Activated CD4-positive, CD25-positive, alpha-beta regulatory T cell (primary cell): ENCODE measurements at places on chromosomes 13 and 19.
A peak's percentile ranks its signal among the peaks of the same experiment; 100 is the strongest.

GRCh38 chr13:22696433-22696832, 484.3 kb upstream of the SGCG start:
- no peak for DNase-seq

- DNase-seq, result no peak
These were observed 3.1 kb downstream of the SPACA4 start for GRCh38 chr19:48609571-48610108.

- no peak for DNase-seq
These were observed 46.0 kb downstream of the C13orf46 start for GRCh38 chr13:113927661-113928581.

GRCh38 chr19:36331353-36332228, 47.4 kb downstream of the ZFP14 start:
- peak; percentile 30 for DNase-seq

GRCh38 chr13:110334256-110334655, 27.2 kb downstream of the COL4A2 start:
- DNase-seq, result no peak

DNA sequence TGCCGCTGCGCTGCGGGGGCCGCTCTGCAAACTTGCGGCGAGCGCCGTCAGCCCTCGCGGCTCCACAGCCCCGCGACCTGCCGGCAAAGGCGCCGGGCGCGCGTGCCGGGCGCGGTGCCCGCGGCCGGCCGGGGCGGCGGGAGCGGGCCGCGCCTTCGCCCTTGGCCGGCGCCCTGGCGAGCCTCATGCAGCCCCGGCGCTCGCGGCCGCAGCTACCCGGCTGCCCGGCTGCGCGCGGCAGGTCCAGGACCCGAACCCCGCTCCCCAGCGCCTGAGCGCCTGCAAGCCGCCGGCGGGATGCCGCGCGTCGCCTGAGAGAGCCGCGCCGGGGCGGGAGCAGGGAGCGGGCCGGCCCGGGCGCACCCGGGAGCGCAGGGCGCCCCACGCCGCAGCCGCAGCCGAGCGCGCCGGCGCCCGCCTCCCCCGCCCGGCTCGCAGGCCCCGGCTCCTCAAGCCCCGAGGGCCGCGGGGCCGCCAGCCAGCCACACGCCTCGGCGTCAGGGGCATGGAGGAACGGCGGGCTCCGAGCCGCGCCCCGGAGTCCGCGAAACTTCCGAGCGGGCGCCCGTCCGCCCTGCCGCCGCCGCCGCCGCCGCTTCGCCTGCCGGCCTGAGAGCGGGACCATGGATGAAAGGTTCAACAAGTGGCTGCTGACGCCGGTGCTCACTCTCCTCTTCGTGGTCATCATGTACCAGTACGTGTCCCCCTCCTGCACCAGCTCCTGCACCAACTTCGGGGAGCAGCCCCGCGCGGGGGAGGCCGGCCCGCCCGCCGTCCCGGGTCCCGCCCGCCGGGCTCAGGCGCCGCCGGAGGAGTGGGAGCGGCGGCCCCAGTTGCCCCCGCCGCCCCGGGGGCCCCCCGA, 564 bp downstream of the HS6ST3 start:
- no peak for DNase-seq

GRCh38 chr13:113930671-113931637, 42.9 kb downstream of the C13orf46 start:
- no peak for DNase-seq

GRCh38 chr19:7541475-7541824, 5.9 kb downstream of the PNPLA6 start:
- no peak for DNase-seq

- no peak for DNase-seq
These were observed 16.8 kb downstream of the TEX29 start for GRCh38 chr13:111337206-111337605.

GRCh38 chr13:50889317-50889716, 20.3 kb upstream of the RNASEH2B start:
- no peak for DNase-seq

DNA sequence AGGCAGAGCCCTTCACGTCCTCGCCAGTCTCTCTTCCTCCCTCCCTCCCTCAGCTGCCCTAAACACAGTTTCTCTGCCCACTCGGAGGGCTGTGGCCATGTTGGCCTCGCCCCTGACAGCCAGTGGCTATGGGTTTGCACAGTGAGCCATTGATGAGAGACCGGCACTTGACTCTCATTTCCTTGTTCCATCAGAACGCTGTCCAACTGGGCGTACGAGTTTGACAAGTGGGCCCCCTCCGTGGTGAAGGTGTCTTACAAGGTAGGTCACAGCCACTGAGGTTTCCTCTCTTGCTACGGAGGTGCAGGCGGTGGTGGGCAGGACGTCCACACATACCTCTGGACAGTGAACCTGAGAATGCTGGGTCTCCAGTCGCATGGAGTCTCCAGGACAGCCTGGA, 57.9 kb downstream of the SMARCA4 start:
- DNase-seq, result no peak

DNA sequence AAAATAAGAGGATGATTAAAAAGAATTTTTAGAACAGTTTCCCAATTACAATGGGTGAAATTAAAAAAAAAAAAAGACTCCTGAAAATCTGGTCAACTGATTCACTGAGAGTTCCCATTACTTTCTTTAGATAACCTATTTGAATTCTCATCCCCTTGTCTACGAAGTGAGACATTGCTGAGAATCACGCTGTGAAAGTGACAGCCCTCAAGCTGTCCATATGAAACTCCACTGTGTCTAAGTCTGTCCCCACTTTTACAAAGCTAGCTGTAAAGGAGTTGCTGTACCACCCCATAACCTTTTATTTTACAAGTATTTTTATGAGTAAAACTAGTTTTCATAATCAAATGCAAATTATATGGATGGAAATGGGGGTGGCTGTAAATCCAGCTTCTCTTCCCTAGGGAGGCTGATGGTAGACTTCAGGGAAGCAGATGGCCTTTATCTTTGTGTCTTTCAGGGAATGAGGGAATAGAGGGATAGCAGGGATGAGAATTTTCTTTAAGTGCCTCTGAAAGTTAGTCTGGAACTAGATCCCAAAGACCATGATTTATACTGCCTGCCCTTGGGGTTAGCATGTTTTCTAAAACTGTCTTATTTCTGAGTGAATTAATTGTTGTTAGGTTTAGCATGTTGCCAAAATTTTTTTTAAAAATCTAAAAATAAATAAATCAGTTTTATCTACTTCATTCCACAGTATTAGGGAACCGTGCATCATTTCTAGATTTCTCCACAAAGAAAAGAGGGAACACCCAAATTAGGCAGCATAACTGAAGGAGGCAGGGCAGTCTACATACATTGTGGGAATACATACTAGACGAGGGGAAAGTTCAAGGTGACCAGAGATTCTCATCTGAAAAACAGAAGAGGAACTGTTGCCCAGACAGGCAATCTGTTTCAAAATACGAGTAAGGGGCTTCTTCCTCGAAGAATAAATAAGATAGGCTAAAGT, 1219.1 kb downstream of the UQCRFS1 start:
- DNase-seq, result no peak

GRCh38 chr19:7848779-7849457, 18.9 kb downstream of the EVI5L start:
- DNase-seq, result no peak

- DNase-seq, result no peak
These were observed 3.8 kb downstream of the SCN1B start for GRCh38 chr19:35034005-35034502.

GRCh38 chr19:14023404-14024235, 4.3 kb upstream of the RLN3 start:
- no peak for DNase-seq

DNA sequence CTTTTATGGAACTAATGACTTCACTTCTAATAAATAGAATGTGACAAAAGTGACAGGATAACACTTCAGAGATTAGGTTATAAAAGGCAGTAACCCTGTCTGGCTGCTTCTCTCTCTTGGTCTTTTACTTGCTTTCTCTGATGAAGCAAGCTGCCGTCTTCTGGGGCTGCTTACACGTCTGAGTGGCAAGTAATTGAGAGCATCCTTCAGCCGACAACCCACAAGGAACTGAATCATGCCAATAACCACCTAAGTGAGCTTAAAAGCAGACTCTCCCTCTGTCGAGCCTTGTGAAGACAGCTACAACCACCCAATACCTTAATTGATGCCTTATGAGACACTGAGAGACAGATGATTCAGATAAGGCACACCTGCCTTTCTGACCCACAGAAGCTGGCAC, 1091.2 kb downstream of the SLITRK1 start:
- DNase-seq, result no peak

DNA sequence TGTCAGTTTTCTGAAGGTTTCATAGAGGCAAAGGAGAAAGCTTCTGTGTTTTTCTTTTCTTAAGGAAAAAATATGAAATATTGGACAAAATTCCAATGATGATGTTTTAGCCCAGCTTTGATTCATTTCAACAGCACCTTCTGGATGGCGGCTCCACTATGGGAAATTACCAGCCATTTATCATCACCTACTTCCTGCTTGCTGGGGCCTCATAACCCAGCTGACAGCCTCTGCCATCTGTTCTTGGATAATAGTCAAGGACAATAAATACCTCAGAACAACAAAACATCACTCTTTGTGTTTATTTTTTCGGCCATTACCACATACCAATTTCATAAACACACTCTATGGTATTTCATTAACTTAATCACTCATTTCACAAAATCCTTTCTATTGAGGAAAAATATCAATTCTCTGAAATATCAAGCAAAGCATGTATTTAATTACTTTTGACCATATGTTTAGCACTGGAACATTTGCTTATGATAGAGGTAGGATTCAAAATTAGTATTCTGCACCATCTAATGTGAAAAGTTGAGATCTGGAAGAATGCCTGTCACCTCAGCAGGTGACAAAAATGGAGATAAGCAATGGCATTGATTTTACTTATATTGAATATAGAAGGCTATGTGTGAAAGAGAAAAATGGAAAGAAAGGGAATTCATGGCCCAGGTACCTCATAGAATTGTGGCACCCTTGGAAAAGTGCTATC, 629.7 kb downstream of the LIG4 start:
- no peak for DNase-seq

DNA sequence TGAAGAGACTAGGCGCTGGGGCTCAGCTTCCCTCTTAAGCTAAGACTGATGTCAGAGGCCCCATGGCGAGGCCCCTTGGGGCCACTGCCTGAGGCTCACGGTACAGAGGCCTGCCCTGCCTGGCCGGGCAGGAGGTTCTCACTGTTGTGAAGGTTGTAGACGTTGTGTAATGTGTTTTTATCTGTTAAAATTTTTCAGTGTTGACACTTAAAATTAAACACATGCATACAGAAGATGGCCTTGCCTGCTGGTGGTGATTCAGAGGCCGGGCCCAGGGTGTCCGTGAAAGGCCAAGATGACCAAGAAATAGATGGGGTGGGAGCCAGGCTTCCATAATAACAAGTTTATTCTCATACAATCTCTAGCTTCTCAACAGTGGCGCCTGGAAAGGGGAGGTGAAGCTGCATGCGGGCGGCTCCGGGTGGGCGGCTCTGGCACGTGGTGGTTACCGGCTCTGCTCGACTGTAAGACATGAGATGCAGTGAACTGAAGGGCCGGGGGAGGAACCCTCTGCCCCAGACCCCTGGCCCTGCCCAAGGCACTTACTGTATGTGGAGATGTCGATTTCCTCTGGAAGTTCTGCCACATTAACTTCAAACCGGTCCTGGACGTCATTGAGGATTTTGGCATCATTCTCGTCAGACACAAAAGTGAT, 10.5 kb downstream of the DDX39A start:
- no peak for DNase-seq

- DNase-seq, result no peak
These were observed 346.6 kb downstream of the RFC3 start for GRCh38 chr13:34164582-34164981.

DNA sequence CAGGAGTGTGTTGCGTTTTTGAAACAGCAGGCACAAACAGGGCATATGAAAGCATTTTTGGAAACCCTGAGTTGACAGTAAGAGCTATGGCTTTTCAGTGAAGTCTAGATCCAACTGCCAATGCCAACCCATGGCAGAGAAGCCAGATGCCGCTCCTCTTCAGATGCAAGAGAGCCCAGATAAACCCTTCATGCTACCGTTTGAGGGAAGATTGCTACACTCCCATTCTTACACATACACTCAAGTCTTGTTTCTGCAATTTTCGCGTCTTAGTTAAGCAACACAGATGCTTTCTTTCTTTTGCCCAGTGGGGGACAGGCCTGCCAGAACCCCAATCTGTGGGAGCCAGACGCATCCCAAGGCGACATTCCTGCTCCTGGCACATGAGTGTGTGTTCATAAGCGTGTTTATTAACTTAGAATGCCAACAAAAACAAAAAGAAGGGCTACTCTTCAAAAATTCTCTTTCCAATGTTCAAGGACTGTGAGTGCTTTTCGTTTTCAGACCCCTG, 10.4 kb downstream of the BORCS8 start:
- no peak for DNase-seq

DNA sequence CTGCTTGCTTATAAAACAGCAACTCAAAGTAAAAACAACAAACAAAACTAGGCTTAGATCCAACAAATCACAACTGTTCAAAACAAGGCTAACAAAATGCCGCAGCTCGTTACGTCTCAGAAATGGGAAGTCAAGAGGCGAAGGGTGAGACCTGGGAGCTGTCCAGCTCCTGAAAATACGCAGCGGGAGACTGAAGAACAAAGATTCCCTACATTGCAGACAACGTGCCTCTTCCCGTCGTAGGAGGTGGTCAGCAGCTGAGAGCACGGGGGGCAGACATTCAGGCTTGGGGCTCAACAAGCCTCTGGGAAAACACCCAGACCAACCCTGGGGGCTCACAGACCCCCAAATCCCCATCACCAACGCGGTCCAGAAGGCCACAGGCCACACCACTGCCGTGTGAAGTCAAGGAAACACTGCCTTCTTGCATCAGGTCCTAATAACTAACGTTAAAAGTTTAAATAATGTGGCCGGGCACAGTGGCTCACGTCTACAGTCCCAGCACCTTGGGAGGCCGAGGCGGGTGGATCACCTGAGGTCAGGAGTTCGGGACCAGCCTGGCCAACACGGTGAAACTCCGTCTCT, 13.5 kb downstream of the PLPP2 start:
- DNase-seq, result no peak

- no peak for DNase-seq
These were observed 165.3 kb downstream of the IER2 start for GRCh38 chr19:13315495-13315894.

DNA sequence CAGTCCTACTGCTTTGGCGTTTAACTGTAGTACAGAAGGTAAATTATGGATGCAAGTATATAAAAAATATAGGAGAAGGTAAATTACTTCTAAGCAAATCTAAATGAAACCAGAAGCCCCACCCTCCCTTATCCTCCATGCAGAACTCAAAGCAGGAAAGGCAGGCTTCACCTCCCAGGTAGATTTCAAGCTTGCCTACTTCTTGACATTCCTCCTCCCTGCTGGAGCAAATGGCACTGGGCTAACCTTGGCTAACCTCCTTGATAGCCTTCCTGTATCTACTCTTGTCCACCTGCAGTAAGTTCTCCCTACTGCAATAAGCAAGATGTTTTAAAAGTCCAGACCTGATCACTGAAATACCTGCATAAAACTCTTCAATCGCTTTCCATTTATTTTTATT, 396.0 kb downstream of the IRS2 start:
- no peak for DNase-seq
